RWPE2 (cell line): ENCODE measurements at places on chromosomes 2 and 18.

GRCh38 chr2:177352441-177353186 is 40.0 kb upstream of the AGPS start:
- no peak for DNase-seq

- DNase-seq: no peak
Observed at GRCh38 chr18:79733135-79733701, 53.6 kb downstream of the CTDP1 start.

GRCh38 chr2:206423147-206423546 is 20.2 kb upstream of the ADAM23 start:
- DNase-seq: no peak

- no peak for DNase-seq
Observed at GRCh38 chr18:59561612-59562011, 135.6 kb downstream of the CCBE1 start.

GRCh38 chr2:218097975-218098374 is 27.9 kb upstream of the CXCR2 start:
- no peak for DNase-seq

- no peak for DNase-seq
Observed at GRCh38 chr18:9653390-9653789, 39.0 kb upstream of the PPP4R1 start.

DNA sequence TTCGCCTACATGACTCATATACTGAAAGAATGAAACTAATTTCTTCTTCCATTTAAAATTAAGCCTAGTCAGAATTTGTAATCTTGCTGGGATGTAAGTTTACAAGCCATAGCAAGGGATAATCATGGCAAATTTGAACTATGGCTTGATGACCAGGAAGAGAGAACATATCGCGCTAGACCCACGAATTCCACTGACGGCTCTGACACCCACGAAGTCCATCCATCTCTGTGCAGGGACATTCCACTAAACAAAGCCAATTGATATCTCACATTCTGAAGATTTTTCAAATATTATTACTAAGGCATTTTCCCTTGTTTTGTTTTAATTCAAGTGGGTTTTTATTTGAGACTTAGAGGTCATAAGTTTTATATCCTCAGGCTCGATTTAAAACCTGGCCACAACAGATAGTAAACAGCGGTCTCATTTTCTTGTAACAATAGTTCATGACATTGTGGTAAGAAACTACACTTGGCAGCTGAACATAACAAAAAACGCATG is 113.0 kb downstream of the QPCT start:
- no peak for DNase-seq

DNA sequence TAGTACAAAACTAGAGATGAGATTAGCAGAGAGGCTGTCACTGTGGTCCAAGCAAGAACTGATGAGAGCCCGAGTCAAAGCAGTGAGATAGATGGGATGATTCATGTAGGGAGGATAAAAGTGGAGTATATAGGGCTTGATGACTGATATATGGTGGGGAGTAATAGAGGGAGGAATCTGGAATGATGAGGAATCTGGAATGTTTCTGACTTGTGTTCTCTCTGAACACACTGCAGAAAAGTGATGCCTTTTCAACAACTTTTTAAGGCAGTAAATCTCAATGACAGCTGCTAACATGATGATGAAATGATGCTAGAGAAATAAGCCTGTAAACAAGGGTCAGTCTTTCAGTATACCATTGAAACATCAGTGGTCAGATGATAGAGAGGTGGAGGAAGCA is 143.5 kb upstream of the SP5 start:
- no peak for DNase-seq

- DNase-seq: no peak
Observed at GRCh38 chr18:48003426-48004349, 73.2 kb upstream of the SMAD2 start.

GRCh38 chr2:147641651-147642050 is 203.2 kb upstream of the ACVR2A start:
- no peak for DNase-seq

DNA sequence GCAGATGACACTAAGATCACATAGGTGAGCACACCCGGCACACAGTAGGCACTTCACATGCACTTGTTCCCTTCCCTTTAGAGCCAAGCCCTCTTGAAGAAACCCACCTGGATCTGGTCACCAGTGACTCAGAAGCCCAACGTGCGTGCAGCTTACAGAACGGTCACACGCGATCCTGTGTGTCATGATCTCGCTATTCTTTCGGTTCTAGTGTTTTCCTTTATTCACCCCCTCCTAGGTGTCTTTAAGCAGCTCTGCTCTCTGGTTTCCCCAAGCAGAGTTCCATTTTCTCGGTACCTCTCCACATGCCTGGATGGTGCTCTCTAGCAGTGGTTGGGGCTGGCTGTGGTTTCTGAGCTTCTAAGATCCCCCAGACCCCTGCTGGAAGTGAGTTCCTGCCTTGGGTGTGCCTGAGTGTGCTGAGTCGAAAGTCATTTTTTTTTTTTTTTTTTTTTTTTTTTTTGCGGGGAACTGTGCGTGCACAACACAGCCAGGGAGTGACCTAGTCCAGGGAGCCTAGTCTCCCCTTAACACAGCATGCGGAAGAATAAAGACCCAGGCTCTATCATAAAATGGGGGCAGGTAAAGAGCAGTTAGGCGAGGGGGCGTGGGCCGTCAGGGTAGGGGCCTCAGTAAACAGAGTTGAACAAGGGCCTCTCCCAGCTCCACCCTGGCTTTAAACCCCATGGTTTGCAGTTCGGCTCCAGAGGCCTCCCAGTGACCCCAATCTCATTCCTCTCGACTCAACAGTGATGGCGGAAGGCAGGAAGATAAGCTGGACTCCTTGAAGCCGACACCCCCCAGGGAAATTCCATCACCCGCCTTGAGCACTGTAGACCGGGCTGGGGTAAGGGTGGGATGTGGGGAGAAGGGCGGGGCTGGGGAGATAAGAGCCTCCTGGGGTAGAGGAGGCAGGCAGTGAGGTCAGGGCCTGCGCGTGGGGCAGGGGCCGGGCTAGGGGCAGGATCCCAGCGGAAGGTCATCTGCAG is 29.8 kb upstream of the DNMT3A start:
- no peak for DNase-seq

DNA sequence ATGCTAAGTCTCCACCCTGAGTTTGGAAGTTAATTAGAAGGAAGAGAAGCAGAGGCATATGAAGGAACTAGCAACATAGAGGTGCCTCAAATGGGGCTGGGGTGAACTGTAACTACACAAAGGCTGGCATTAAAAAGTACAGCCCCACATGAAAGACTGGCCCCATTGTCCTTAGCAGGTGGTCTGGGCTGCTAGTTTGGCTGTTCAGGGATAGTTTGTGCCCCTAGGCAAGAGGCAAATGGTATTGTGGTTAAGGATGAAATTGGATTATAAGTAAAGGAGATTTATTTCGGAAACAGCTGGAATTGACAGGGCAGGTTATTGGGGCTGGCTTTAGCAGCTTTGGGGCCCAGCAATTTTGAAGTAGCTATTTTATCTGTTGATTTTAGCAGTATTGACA is 365.7 kb upstream of the TNP1 start:
- no peak for DNase-seq

GRCh38 chr18:65990944-65991708 is 240.3 kb downstream of the CDH7 start:
- DNase-seq: no peak

- DNase-seq: no peak
Observed at GRCh38 chr2:217074576-217075255, 214.9 kb upstream of the TNP1 start.

- DNase-seq: no peak
Observed at GRCh38 chr2:74551530-74551929, 2.2 kb downstream of the LOXL3 start.

DNA sequence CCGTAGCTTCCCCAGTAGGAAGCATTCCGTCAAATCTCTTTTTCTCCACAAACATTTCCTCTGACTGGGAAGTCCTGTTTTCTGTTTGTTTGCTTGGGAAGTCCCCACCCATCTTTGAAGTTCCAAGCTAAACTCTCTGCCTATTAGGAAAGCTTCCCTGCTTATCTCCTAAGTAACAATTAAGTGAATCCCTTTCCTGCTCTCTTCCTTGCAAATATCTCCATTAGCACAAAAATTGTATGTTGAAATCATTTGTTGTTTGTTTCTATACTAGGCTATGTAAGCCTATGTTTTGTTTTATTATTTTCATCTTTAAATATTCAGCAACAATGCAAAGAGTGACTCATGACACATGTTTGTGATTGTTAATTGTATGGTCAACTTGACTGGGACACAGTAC is 812.6 kb upstream of the LRATD1 start:
- DNase-seq: no peak

DNA sequence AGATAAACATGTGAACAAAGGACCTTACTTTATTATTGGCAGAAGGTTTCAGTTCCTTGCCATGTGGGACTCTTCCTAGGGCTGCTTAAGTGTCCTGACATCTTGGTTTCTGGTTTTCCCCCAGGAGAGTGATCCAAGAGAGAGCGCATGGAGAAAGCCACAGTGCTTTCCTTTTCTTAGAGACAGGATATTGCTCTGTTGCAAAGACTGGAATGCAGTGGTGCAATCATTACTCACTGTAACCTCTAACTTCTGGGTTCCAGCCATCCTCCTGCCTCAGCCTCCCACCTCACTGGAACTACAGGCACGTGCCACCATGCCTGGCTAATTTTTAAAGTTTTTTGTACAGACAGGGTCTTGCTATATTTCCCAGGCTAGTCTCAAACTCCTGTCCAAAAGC is 38.1 kb upstream of the TCF7L1 start:
- DNase-seq: no peak

GRCh38 chr18:51610481-51610880 is 413.0 kb upstream of the MEX3C start:
- DNase-seq: no peak
